ENCODE measurements at places on chromosomes 11 and 22. TPM values are rescaled to one million over a fixed set of nuclear protein-coding genes. Genes with fewer than 3 reads are reported as not detected.
A peak's percentile ranks its signal among the peaks of the same experiment; 100 is the strongest.

DNA sequence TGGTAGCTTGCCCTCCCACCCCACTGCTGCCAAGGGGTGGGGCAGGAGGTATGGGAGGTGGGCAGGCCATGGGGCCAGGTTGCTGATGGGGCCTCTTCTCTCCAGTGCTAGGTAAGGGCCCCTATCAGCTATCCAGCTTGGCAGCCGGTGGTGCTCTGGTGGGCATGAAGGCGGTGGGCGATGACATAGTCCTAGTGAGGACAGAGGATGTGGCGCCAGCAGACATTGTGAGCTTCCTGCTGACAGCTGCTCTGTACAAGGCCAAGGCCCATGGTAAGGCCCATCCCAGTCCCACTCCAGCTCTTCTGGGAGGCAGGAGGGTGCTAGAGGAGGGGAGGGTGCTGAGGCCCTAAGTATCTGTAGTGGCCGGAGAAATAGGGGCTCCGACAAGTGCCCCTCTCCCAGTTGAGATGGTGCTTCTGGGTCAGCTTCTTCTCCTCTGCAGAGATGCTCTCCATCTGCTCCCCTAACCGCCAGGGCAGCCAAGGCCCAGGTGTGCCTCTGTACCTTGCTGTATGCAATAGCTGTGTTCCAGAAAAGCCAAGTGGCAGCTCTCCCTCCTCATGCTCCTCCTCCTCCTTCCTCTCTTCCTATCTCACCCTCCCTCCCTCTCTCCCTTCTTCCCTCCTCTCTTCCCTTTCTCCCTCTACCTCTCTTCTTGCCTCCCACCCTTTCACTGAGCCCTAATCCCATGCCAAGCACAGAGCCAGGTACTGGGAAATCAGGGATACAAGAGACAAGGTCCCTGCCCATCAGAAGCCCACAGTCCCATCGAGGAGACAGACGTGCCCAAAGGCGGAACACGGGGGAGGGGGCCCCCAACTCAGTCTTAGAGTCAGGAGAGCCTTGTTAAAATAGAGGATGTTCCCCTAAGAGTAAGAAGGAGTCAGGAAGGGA is 55.3 kb downstream of the OTOG start:
- no peak for DNase-seq

DNA sequence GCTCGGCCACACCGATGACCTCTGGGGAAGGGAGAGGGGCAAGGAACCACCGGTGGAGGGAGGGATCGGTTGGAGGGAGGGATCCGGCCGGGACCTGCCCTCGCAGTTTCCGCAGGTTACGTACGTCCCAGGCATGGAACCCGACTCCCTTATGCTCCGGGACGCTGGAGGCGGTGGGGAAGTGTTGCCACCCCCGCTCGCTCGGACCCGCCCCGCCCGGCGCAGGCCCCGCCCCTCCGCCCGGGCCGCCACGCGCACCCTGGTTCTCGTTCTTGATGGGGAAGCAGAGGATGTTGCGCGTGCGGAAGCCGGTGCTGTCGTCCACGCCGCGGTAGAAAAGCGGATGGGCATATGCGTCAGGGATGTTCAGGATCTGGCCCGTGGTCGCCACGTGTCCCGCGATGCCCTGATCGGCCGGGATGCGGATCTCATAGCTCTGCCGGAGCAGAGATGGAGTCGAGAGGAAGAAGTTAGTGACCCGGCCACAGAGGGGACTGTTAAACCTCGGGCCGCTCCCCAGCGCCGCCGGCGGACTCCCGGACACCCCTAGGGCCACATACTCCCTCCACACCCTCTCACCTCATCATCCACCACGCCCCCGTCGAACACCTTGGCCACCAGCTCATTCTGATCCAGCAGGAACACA is 89.8 kb downstream of the PDE2A start:
- no peak for DNase-seq

DNA sequence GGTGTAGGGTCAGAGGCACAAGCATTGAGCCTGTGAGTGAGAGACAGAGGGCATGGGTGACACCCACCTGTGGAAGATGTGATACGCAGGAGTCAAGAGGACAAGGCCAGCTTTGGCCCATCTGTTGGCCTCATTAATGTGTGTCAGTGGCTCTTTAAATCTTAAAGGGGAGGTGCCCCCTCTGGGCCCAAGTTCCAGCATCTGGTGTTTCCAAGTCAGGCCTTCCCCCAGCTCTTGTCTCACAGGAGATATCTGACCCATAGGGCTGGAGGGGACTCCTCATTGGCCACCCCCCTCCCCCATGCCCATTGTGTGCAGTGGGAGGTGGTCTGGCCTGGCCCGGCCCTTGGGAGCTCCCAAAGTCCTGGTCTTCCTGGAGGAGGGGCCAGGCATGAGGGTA is 8.9 kb downstream of the KCNK7 start:
- DNase-seq = no peak

- no peak for DNase-seq
Measured at GRCh38 chr11:35752115-35752514, 89.5 kb downstream of the TRIM44 start.

DNA sequence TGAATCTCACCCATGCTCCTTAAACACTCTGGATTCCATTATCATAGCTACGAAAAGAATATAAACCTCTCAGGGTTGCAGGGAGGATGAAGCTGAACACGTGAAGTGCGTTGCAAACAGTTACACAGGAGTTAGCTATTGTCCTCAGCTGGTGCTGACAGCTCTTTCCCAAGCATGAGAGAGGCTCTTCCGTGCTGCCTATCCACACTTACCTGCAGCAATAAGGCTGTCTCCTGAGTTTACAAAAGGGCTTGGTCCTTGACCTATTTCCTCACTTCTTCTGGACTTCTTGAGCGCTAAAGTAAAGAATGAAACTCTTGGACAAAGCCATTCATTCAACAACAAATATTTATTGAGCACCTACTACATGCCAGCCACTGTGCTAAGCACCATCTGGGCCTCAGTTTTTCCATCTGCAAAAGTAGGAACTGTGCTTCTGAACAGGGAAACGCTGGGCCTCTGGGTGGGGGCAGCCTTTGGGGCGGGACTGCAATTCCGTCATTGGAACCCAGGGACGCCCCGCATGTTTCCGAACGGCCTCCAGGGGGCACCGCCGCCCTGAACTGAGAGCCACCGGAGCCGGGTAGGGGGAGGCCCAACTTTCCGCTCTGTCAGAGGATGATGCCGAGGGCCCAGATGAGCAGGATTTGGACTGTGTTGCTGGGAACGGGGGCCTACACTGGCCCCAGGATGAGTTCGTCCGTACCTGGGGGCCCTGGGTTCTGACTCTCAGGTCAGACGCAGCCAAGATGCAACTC is 651 bp upstream of the ARL2 start:
- peak; percentile 70 for DNase-seq

DNA sequence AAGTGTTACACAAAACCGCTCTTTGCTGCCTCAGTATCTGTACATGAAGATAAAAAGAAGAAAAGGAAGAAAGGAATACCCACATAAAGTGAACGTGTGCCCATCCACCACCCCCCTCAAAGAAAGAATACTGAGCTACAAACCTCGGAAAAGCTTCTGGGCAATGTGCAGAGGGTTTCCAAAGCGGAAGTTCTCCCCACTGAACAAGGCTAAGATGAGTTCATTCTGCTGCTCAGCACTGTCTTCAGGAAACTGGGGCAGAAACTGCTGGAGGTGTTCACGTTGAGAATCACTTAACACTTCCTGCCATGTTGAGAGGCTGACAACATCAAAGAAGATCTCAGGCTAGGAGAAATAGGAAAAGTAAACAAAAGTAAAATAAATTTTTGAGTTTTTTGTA is 6.9 kb downstream of the NFRKB start:
- no peak for DNase-seq

DNA sequence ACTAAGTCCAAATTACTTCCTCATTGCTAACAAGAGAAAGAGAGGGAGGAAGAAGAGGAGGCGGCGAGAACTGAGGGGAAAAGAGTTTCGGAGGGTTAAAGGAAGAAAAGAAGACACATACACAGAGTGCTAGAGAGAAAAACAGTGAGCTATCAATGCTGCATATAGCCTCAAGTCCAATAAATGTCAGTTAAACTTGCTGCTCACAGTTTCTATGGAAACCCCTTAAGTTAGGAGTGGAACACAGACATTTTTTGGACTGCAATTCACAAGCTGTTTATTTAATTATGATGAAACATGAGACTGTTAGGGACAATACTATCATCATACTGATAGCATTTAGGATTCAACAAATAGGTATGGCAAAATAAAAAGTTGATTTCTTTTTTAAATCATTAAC is 1320.4 kb downstream of the LRRC4C start:
- no peak for DNase-seq

- no peak for DNase-seq
Measured at GRCh38 chr11:35330931-35331330, 88.4 kb downstream of the SLC1A2 start.

DNA sequence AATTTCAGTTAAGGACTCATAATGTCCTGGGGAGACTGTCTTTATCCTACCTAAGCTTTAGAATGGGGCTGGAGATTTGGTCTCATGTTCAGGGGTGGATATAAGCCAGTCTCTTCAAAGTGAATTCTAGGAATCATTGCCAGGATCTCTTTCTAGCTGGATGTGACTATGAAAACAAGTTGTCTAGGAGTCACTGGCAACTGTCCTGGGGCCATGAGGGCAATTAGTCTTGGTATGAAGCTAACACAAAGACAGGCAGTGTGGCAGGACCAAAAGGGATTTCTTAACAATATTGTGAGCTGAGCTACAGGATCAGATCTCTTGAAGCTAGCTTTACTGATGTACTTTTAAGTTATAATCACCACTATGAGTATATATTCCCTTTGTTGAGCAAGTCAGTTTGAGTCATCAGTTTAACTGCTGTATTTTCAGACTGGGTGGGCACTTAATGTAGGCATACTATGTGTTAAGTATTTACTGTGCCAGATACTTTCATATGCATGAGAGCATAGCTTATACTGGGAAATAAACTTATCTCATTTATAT is 390.0 kb upstream of the CCDC90B start:
- no peak for DNase-seq

DNA sequence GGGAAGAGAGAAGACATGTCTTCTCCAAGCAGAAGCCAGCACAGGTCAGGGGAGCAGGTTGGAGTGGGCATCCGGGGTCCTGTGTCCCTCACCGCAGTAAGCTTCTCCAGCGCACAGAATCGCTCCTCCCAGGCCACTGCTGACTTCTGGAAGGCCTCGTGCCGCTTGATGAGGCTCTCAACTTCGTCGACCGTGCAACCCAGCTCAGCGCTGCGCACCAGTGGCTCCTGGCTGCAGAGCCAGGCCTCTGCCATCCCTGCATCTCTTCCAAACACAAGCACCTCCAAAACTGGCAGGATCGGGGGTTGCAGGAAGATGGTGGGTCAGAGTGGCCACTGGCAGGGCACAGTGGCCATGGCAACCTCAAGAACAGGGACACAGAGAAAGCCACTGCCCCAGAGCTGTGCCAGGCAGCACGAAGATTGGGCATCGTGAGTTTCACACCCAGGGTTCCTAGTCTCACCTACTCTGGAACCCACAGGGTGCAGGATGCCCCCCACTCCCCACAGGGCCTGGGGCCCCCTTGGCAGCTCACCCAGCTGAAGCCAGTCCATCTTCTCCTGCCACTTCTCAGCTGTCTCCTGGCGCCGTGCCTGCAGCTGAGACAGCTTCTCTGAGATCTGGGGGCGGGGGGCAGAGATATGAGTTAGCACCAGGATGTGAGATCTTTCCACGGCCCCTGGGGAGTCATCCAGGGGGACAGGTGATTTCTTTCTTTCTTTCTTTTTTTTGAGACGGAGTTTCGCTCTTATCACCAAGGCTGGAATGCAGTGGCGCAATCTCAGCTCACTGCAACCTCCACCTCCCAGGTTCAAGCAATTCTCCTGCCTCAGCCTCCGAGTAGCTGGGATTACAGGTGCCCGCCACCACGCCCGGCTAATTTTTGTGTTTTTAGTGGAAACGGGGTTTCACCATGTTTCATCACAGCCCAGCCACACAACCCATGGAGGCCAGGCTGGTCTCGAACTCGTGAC is 11.2 kb upstream of the RBM4B start:
- no peak for DNase-seq

DNA sequence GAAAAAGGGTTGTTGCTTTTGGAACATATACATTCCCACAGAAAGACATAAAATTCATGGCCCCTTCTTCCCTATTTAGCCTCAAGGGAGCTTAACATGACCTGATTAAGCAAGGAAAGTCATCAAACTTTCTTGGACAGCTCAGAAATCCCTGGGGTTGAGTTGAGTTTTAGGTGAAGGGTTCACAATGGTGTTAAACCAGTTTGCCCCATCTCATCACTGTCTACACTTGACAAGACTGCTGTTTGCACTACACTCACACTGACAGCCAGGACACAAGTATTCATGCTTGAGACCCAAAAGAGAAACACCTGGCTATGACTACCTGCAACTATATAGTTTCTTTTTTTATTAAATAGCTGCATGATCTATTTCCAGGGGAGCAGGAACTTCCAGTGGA is 209.8 kb upstream of the TMEM45B start:
- DNase-seq = no peak

- DNase-seq = no peak
Measured at GRCh38 chr11:39542460-39542859, 1917.0 kb downstream of the LRRC4C start.

DNA sequence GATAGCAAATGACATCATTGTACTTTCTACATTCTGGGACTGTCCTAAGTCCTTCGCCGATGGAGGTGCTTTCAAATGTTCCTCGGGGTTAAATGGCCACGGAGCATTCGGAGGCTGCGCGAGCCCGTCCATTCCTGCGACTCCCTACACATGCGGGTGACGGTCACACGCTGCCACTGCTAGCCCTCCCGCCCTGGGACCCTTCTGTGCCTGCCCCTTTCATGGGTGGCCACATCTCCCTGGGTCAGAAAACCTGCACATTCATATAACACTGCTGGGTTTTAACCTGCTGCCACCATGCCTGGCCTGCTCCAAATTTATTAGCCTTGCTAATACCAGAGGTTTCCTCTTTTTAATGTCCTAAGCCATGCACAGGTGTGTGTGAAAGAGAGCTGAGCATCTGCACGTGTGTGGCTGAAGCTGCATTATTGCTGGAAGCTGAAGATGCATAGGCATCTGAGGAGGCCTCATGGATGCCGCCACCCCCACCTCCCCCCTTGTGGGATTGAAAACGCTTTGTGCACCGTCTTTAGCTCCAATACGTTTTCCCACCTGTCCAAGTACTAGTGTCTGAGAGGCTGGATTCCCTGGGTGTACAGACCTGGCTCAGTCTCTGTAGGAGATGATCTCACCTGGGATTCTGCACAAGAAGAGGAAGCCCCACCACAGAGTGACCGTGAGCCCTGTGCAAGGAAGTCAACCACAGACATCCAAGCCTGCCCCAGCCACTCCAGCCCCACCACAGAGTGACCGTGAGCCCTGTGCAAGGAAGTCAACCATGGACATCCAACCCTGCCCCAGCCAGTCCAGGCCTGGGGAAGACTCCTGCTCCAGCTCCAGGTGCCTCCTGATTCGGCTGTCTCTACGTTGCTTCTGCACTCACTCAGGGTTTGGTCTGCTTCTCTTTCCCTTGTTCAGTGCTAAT is 626.4 kb downstream of the BRD1 start:
- no peak for DNase-seq

- no peak for DNase-seq
Measured at GRCh38 chr11:15055620-15056356, 17.6 kb upstream of the CALCB start.

GRCh38 chr22:42544686-42545085 is 9.1 kb upstream of the SERHL2 start:
- DNase-seq = no peak

The CCS gene
- polyA plus RNA-seq = 37.6 TPM

The SLC22A6 gene
- polyA plus RNA-seq = 34.7 TPM

The FAM168A gene
- 40.4 TPM for polyA plus RNA-seq

The UCP2 gene
- polyA plus RNA-seq = 64.2 TPM

The ANGPTL5 gene
- polyA plus RNA-seq = 0.11 TPM

The CRYBB3 gene
- polyA plus RNA-seq = 0.18 TPM

Measured in right renal cortex interstitium (tissue), 3 donors.